Stimulated activated CD4-positive, alpha-beta T cell treated with anti-CD3 and anti-CD28 coated beads, Interleukin-4, amount 100 ng/mL, for 1 hour (primary cell): ENCODE measurements at places on chromosomes 6 and 20.
A peak's percentile ranks its signal among the peaks of the same experiment; 100 is the strongest.

DNA sequence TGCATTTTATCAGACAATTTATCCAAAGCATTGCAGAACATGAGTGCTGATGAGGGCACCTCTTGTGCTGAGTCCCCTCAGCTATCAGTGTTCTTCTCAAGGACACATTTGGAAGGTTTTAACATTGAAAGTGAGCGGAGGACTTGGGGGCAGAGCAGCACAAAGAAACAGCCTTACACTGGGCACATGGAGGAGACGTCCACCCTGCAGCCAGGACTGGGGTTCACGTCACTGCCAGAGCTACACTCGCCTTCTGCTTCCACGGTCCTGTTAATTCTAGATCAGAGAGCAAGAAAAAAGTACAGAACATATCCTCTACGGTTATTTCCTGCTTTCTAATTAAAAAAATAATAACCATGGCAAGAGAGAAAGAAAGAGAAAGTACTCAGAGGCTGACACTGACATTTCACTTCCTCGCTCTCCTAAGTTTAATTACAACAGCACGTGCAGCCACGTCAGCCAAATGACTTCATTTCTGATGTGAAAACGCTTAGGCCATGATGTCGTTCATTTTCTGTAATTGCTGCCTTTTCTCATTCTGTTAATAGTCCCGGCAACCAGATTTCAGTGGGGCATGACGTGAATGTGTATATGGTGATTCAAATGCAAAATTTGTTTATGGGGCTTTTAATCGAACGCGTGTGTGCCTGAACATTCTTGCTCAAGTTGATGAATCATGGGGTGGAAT, 5.1 kb downstream of the PRND start:
- peak; percentile 42 for DNase-seq

DNA sequence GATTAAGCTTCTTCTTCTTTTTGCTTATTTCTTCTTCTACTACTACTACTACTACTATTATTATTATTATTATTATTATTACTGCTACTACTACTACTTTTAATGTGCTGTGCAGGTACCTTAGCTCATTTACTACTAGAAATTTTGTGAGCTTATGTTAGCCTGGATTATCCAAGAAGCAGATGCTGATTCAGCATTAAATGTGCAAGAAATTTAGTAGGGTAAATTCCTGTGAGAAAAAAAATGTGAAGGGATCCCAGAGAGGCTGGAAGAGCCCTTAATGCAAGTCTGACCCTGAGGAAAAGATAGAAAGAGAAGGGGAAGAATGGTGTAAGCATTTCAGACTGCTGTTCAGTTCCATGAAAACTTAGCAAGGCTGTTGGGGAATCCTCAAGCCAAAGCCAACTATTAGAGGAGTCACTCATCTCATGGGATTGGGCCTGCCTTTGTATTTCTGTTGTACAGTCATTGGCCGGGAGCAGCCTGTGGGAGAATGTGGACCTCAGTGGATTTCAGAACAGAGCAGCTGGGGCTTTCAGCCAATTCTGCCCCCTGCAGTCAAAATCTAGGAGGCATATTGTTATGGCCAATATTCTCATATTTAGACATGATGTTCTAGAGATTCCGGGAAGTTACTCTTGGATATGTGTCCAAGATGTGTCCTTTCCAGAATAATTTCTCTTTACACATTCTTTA, 37.2 kb upstream of the TSPYL1 start:
- no peak for DNase-seq

DNA sequence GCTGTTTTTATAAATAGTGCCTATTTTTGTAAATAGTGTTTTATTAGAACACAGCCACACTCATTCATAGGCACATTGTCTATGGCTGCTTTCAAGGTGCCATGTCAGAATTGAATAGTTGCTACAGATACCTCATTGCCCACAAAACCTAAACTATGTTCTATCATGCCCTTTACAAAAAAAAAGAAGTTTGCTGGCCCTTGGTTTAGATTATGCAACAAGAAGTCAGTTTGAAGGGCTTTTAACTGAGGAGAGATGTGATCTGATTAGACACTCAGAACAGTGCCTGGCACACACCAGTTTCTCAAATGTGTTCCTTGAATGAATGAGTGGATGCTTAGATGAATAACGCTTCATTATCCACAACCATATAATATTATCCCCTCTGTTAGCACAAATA, 366.1 kb downstream of the MAFB start:
- DNase-seq, result no peak

DNA sequence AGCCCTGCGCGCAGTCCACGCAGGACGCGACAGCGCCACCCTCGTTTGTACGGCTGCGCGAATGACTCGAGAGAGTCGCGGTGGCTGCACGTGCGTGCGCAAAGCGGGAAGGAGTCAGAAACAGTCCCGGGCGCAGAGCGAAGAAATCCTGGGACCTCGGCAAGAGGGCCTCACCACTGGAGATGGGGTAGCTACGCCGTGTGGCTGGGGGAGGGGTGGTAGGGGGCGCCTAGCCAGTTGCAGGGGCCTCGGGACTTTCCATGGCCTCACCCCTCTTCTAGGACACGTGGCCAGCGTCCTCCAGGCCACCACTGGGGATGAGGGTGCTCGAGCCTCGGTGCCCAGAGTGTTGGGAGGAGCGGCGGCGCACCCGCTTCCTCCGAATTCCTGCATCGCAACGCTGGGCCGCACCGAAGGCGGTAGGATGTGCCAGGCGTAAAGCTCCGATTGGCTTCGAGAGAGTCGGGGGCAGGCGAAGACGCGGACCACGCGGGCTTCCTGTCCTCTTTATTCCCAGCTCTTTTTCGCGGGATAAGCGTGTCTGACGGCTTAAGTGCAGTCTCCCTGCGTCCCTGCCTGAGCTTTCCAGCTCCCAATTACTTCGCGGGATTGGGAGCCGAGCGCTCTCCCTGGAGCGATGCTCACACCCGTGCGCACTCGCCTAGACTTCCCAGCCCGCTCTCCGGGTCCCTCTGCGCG, 38.7 kb downstream of the NCR2 start:
- DNase-seq, result peak; percentile 12

- no peak for DNase-seq
Measured at GRCh38 chr6:44539701-44540355, 152.3 kb downstream of the CDC5L start.

- DNase-seq, result no peak
Measured at GRCh38 chr6:146850238-146850896, 251.6 kb downstream of the ADGB start.

DNA sequence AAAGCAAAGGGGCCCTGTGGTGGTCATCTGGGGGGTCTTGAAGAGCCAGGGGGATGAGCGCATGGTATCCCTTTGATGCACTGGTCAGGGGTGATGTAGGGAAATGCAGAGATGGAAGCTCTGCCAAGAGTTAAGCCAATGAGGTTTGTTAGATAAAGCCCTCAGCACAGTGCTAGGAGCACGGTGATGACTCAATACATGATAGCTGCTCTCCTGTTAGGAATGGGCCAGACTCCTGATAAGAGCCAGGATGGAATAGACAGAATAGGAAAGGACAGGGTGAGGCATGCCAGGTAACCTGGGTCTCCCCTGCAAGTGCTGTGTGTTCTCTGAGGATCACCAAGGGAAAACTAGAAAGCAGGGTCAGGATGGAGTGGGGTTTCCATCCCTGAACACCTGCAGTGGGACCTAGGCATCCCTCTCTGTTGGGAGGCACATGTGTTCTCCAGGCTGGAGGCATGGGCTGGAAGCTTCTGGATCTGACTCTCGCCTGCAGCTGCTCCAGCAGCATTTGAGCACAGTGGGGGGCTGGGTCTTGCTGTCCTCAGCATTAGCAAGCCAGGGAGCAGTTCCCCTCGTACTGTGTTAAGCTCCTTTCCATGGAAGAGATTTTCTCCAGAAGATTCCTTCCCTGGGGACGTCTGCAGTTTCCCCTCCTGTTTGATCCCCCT, 71.8 kb upstream of the TIAM2 start:
- DNase-seq, result no peak
